ENCODE measurements at places on chromosomes 1 and 21. TPM values are rescaled to one million over a fixed set of nuclear protein-coding genes. Genes with fewer than 3 reads are reported as not detected.

The LRRC41 gene
- total RNA-seq = 55.3 TPM

The NEGR1 gene
- 2.7 TPM for total RNA-seq

The MEX3A gene
- total RNA-seq = 15.8 TPM

The FMO4 gene
- 0.33 TPM for total RNA-seq

The DMRTA2 gene
- total RNA-seq = not detected

The TOMM20 gene
- total RNA-seq = 101 TPM

The ZMYND12 gene
- total RNA-seq = 0.57 TPM

DNA sequence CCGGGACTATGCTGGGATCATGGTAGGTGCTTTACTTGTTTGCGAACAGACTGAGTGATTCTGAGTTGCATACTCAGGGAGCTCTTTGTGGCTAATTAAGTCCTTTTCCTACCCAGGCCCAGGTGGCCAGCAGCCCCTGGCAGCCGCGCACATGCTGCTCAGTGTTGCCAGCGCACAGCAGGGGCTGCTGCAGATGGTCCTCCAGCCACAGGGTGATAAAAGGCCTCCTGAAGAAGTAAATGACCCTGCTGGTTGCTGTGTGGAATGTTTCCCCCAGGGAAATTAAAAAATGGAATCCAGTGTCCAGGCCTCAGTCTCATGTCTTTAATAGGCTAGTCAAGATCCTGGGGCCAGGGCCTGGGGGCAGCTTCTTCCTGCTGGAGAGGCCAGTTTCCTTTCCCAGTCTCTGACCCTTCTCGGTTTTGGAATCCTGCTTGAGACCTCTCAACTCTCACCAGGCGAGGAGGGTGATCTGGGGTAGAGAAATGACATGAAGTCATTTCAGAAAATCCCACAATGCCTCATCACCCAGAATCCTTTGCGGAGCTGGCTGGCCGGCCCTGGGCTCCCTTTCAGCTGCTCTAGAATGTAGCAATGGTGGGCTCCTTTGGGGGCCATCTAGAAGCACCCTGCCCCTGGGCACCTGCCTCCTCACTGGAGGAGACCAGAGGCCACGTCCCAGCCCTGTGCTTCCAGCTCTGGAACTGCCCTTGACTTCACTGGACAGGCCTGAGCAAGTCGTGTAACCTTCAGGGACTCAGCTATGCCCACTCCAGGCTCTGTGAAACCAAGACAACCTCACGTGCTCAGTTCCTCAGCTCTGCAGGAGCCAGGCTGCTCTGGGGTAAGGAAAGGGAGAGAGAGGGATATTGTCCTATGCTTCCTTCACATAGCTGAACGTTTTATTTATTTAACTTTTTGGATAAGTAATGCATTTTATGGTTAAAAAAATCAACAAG, 131.4 kb downstream of the MRPS6 start:
- no peaks in the 10 kb centered on the region for H3K27me3 ChIP-seq
- H3K36me3 ChIP-seq = no peaks in the 10 kb centered on the region
- peaks cover 38% of the 10 kb centered on the region for H3K4me1 ChIP-seq
- no peak for DNase-seq

- no peaks in the 10 kb centered on the region for H3K27me3 ChIP-seq
- DNase-seq = no peak
- no peak overlapping the region for H3K27ac ChIP-seq
Measured at GRCh38 chr1:195335541-195335940, 1272.7 kb downstream of the KCNT2 start.

GRCh38 chr1:152148051-152148450, 11.0 kb downstream of the RPTN start:
- no peak for DNase-seq
- no peaks in the 10 kb centered on the region for H3K4me1 ChIP-seq
- H3K27me3 ChIP-seq = no peaks in the 10 kb centered on the region
- H3K27ac ChIP-seq = no peak overlapping the region
- no peaks in the 10 kb centered on the region for H3K36me3 ChIP-seq

- H3K27ac ChIP-seq = no peak overlapping the region
- H3K4me1 ChIP-seq = no peaks in the 10 kb centered on the region
- peaks cover 8% of the 10 kb centered on the region for H3K27me3 ChIP-seq
- H3K36me3 ChIP-seq = no peaks in the 10 kb centered on the region
Measured at GRCh38 chr1:165367375-165367993, 11.0 kb upstream of the LMX1A start.

DNA sequence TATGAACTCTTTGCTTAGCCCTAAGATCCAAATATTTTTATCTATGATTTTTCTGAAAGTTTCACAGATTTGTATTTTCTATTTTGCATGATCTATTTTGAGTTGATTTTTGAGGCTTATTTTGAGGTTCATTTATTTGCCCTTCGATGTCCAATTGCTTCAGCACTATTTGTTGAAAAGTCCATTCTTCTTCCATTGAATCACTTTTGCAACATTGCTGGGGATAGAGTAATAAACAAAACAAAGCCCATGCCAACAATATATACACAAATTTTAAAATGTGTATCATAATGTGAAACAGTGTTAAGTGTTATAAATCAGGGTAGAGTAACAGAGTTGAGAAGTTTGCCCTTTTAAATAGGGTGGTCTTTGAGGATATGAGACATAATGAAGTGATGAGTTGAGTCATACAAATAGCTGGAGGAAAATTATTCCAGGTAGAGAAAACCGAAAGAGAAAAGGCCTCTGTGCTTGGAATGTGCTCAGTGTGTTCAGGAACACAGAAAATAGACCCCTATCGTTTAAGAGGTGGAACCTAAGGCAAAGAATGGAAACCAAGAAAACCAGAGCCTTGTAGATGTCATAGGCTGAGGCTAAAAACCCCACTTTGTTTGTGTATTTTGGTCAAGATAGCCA, 172.7 kb upstream of the NR5A2 start:
- H3K36me3 ChIP-seq = no peaks in the 10 kb centered on the region

DNA sequence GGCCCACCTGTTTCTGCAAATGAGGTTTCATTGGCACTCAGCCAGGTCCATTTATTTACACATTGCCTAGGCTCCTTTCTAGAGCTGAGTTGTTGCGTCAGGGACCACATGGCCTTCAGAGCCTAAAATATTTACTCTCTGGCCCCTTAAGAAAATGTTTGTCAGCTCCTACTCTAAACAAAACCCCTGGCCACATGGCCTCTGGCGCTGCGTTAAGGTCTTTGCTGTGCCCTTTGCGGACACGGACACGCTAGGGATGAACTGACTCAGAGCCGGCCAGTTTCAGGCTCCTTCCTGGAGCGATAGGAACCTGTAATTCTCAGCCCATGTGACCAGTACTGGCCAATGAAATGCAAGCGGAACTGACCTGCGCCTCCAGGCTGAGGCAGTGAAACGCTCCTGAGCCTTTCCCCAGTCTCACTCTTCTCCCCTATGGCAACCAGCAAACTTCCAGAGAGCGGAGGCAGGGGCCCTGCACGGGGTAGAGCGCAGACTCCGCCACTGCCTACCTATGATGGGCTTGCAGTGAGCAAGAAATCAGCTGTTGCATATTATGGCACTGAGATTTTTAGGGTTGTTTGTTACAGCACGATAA, 160.3 kb downstream of the ETS2 start:
- H3K27me3 ChIP-seq = no peaks in the 10 kb centered on the region
- H3K4me1 ChIP-seq = no peaks in the 10 kb centered on the region
- H3K27ac ChIP-seq = peak overlapping the region; percentile 48
- no peak for DNase-seq

- DNase-seq = no peak
- H3K4me1 ChIP-seq = peaks cover 24% of the 10 kb centered on the region
- H3K36me3 ChIP-seq = no peaks in the 10 kb centered on the region
Measured at GRCh38 chr1:202235003-202235660, 41.5 kb downstream of the LGR6 start.

DNA sequence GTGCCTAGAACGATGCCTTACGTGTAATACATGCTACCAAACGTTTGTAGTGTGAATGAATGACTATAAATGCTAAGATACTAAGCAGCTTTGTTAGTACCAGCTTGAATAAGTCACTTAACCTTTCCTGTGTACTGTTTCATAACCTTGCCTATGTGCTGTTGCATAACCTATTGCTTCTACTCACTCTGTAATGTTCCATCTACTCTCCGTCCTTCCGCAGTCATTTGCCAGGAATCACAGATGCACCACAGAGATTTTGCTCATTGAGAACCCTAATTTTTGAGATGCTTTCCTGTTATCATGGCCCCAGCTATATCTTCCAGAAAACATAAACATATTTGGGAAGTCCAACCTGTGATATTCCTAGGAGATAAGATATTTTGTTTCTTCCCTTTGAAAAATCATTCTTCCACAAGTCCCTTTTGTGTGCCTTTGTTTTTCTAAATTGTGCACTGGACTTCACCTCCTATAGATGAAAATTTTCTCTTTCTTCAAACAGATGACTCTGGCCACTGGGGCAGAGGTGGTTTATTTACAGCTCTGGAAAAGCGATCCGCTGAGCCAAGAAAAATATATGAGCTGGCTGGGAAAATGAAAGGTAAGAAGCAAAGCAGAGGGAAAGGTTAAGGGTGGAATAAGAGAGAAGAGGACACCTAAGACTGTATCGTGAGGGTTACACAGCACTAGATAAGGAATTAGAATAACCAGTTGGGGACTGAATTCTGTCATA, 44.8 kb downstream of the CHD1L start:
- H3K27me3 ChIP-seq = no peaks in the 10 kb centered on the region
- no peak for DNase-seq
- no peak overlapping the region for H3K27ac ChIP-seq
- H3K36me3 ChIP-seq = peaks cover 18% of the 10 kb centered on the region
- H3K4me3 ChIP-seq = no peak overlapping the region

GRCh38 chr1:150164224-150164623, 14.5 kb downstream of the PLEKHO1 start:
- H3K4me1 ChIP-seq = no peaks in the 10 kb centered on the region
- DNase-seq = no peak
- no peaks in the 10 kb centered on the region for H3K27me3 ChIP-seq
- H3K4me3 ChIP-seq = no peak overlapping the region
- H3K36me3 ChIP-seq = no peaks in the 10 kb centered on the region

GRCh38 chr1:81569761-81570160, 231.0 kb upstream of the ADGRL2 start:
- no peak overlapping the region for H3K27ac ChIP-seq
- H3K4me3 ChIP-seq = no peak overlapping the region
- no peaks in the 10 kb centered on the region for H3K4me1 ChIP-seq
- DNase-seq = no peak
- H3K36me3 ChIP-seq = no peaks in the 10 kb centered on the region

GRCh38 chr1:100700586-100700985, 19.0 kb upstream of the VCAM1 start:
- no peaks in the 10 kb centered on the region for H3K27me3 ChIP-seq
- H3K4me1 ChIP-seq = no peaks in the 10 kb centered on the region
- DNase-seq = no peak
- H3K36me3 ChIP-seq = no peaks in the 10 kb centered on the region

DNA sequence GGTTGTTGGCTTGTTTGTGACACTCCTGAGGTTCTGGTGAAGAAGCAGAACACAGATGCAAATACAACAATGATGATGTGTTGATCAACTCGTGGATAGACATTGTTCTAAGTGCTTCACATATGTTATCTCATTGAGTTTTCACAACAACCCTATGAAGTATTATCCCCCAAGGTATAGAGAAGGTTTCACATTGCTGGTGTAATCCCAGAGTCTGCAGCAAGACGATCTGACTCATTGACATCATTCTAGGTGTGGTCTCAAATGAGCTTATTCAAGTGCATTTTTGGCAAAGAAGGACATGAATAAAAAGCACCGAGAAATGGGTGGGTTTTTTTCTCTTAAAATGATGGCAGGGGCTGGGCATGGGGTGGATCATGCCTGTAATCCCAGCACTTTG, 64.1 kb upstream of the SCAF4 start:
- H3K36me3 ChIP-seq = no peaks in the 10 kb centered on the region
- H3K27me3 ChIP-seq = no peaks in the 10 kb centered on the region
- no peak overlapping the region for H3K4me3 ChIP-seq

- no peaks in the 10 kb centered on the region for H3K27me3 ChIP-seq
- H3K4me1 ChIP-seq = peaks cover 3% of the 10 kb centered on the region
- no peak overlapping the region for H3K4me3 ChIP-seq
- DNase-seq = no peak
- no peaks in the 10 kb centered on the region for H3K36me3 ChIP-seq
Measured at GRCh38 chr1:24336075-24336474, 16.9 kb downstream of the GRHL3 start.

DNA sequence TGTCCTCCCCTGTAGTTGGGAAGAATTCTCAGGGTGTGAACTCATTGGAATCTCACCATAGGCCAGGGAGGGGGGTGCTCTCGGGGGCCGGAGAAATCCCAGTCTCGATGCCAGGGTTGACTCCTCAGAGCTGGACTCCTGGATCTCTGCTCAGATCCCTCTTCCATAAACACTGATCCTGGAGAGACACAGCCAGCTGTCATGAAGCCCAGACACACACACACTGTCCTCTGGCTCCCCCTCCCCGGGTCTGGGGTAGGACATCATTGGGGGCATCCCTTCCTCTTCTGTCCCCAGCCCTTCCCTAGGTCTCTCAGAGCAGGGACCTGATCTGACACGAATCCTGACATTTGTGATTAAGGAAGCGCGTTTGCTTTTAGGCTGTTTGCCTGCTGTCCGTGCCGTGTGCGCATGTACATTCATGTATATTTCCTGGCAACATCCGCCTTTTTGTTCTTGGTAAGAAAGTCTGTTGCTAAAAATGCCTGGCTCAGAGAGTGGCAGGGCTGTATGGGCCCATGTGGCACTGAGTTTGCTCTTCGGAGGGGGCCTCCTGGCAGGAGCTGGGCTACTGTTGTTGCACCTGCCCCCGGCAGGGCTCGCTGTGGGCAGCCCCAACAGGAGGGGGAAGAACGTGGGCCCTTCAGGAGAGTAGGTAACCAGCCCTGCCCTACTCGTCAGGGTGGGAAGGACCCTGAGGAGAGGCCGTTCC, 45.4 kb upstream of the SELENON start:
- H3K27me3 ChIP-seq = peaks cover 4% of the 10 kb centered on the region
- no peaks in the 10 kb centered on the region for H3K4me1 ChIP-seq
- no peak overlapping the region for H3K27ac ChIP-seq

DNA sequence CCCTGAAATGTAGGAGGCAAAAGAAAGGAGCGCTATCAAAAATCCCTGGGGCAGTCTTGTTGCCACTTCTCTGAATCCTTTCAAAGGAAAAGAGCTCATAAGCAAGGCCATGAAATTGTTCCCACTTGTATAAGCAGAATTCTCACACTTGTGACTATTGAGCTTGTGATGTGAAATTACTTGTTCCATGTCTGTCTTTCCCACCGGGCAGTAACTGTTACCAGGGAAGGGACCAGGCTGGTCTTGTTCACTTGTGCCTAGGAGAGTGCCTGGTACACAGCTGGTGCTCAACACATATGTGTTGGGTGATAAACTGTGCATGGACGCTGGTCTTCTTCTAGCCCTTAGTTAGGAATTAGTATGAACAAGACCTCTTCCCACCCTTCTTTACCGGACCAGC, 150.6 kb downstream of the CDC7 start:
- no peaks in the 10 kb centered on the region for H3K4me1 ChIP-seq
- H3K27me3 ChIP-seq = no peaks in the 10 kb centered on the region
- H3K27ac ChIP-seq = no peak overlapping the region
- DNase-seq = no peak
